ENCODE measurements at places on chromosomes 7 and 10.

- no peak for DNase-seq
Measured at GRCh38 chr7:43439631-43440401, 143.1 kb upstream of the STK17A start.

GRCh38 chr7:117728890-117729624 lies 144.2 kb downstream of the CTTNBP2 start:
- DNase-seq, result no peak

DNA sequence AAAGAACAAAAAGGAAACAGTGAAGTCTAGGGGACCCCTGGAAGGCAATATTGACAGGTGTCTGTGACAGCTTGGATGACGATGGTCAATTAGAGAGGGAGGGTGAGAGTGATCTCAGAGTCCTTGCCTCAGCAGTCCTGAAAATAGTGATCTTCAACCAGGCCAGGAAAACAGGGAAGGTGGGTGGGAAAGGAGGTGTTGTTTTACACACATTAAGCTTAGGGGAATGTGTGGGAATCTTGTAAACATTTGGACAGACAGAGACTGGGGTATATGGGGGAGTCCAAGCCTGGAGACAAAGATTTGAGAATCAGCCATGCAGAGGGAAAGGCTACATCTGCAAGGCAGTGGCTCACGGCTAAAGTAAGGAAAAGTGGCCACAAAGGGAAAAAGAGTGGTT lies 27.5 kb upstream of the CCNY start:
- no peak for DNase-seq

DNA sequence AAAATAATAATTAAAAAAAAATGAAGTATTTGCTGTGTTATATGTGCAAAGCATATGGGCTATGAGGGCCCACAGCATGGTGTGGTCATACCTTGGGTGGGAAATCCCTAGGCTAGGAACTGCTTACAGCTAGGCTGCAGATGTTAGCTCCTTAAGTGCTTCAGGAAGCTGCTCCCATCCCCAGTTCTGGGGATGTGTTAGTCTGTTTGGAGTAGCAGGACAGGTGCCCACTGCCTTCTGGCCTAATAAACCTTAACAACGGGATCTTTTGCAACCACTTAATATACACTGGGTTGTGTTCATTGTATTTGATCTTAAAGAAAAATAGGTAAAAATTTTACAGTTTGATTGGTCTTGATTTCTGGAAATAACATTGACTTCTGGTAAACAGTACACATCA lies 46.3 kb downstream of the HK1 start:
- DNase-seq, result no peak

DNA sequence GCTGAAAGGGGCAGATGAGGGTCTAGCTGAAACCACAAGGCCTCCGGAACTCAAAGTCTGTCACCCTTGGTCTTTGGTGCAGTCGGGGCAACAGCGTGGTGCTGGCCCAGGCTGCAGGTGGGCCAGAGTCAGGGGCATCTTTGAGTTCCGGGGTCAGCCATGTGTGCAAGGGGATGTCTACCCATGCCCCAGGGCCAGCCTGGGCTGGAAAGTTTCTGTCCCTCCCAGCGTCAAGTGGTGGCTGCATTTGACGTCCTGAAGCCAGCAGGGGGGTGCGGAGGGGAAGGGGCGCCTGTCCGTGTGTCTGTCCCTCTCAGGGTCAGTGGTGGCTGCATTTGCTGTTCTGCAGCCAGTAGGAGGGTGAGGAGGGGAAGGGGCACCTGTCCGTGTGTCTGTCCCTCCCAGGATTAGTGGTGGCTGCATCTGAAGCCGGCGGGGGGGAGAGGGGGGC lies 638 bp downstream of the BRAT1 start:
- DNase-seq, result no peak

DNA sequence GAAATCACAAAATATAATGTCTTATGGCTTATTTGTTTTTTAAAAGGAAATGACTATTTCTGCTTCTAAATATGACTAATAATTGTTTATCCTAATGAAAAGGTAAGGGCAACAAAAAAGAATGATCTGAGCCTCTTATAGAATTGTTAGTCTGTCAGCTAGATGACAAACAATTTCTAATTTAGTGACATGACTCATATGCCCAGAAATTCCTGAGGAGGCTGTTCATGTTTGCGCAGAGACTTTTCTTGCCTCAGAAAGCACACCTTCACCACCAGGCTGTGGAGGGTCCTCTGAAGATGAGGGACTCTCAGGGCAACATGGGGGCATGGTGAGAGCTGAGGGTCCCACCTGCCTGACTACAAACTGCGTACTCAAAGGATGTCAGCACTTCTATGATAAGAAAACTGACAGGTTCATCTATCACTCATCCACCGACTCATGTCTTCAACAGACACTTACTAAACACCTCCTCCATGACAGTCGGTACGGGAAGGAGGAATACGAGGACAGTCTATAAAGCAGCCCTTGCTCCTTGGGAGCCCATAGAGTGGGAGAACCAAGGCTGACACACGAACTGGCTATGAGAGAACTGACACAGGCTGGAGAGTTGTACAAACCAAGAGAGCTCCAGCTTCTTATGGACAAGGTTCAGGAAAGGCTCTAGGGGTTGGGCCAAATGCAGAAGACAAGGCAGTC lies 102.0 kb downstream of the PKD1L1 start:
- no peak for DNase-seq

DNA sequence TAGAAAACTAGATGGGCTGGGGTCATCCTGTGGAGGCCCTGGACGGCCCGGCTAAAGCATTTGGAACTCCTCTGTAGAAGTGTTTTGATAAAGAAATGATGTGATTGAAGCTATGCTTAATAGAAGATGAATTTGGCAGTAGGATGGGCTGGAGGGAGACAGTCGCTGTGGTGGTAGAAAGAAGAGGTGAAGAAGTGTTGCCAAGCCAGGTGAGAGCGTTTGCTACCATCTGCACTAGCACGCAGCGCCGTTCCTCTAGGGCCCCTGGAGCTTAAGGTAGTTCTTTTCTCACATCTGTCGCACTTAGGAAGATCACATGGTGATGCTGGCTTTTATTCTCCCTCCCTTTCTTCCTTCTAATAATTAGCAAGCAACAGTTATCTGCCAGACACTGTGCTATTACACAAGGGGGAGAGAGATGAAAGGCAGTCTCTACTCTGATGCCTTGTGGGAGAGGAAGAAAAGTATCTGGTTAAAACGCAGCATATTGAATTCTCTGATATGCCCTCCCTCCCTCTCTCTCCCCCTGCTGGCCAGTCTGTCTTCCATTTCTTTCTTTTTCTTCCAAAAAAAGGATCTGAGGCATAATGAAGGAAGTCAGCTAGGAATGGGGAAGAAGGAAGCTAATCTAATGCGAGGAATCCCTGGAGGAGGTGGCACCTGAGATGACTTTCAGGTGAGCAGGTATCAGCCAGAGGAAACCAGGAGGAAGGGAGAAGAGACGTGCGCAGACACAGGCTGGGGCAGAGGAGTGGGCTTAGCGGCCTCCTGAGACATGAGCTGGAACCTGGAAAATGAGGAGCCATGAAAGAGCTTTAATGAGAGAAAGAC lies 162.3 kb upstream of the KLF14 start:
- no peak for DNase-seq

DNA sequence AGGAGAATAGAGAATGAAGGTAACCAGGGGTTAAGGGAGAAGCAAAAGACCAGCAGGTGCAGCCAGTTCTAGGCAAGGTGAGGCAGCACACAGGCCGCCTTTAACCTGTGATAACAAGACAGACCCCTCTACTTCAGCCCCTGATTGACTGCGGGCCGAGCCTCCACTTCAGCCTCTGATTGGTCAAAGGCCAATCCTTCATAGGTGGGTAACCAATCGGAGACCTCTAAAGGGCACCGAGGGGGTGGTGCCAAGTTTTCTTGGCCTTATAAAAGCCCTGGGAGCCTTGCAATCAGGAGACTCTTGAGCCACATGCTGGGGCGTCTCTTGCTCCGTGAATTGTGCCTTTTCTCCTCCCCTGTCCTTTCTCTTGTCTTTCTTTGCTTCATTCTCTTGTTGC lies 98.8 kb downstream of the ELFN1 start:
- DNase-seq, result no peak

- no peak for DNase-seq
Measured at GRCh38 chr7:134024739-134025138, 102.4 kb upstream of the LRGUK start.

DNA sequence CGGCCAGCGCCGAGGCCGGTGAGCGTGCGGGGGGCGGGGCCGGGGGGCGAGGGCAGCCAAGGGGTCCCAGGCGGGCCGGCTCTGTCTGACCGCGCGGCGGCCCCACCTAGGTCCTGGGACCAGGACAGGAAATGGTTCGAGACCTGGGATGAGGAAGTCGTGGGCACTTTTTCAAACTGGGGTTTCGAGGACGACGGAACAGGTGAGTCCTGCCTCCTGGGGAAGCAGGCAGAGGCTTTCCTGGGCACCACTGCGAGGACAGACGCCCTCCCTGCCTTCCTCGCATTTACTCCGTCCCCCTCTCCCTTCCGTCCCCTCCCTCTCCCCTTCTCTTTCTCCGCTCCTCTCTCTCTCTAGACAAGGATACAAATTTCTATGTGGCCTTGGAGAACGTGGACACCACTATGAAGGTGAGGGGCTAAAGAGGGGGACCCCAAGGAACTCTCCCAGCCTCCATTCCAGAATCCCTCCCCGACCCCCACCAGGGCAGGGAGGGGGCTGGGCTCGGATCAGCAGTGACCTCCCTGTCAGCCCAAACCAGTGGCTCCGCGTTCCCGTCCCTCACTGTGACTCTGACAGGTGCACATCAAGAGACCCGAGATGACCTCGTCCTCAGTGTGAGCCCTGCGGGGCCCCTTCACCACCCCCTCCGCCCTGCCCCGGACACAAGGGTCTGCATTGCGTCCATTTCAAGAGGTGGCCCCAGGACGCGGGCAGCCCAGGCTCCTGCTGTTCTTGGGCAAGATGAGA lies 2.6 kb upstream of the MUC12 start:
- DNase-seq, result no peak
